ENCODE measurements at places on chromosomes 11 and 22.

DNA sequence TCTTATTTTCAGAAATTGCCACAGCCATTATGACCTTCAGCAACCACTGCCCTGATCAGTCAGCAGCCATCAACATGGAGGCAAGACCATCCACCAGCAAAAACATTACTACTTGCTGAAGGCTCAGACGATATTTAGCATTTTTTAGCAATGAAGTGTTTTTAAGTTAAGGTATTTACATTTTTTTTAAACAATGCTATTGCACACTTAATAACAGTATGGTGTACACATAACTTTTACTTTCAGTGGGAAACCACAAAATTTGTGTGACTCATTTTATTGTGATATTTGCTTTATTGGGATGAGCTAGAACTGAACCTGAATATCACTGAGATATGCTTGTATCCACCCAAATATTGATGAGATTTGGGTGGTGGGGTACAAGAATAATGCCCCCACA lies 110.9 kb downstream of the TSPAN18 start:
- DNase-seq: no peak

GRCh38 chr11:114232400-114233059 lies 63.7 kb upstream of the NNMT start:
- no peak for DNase-seq

DNA sequence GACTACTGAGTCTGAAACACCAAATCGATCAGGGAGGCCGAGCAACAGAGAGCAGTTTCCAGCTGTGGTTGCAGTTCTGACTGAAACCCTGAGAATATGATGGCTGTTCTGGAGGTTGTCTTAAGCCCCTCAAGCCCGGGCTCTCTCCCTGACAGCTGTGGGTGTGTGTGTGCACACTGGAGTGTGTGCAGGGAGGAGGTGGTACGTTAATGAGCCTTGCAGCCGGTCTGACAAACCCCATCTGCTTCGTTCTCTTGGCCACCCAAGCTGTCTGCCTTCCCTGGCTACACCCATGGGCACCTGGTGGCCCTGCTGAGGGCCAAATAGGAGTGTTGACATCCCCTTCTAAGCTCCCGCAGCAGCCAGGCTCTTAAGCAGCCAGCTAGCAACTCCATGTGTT lies 189.8 kb downstream of the KIRREL3 start:
- no peak for DNase-seq

DNA sequence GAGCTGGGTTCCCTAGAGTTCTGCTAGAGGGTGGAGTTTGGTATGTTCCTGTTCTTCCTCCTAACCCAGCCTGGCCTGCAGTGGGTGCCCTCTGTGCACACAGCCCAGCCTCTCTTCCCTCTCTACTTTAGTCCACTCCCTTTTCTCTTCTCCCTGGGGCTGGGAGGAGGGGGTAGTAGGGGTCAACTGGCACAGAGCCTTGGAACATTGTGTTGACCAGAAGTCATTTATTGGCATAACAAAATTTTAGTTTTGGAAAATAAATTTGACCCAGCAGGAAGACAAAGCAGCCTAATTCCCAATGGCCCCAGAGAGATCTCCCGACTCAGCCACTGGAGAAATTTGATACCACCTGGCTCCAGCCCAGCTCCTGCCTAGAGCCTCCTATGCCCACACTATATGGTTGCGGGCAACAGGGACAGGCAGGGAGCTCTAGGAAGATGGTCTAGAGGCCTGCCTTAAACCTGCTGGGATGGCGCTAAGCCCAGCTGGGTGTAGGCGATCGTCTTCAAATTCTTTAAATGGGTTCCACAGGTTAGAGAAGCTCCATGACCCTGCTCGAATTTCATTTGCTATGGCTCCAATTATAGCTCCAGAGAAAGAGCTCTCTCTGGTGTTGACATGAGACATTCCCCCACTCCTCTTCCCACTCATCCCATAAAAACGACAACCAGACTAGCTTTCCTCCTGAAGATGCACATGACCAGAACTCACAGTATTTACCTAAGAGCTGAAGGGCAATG lies 9.9 kb downstream of the PCSK7 start:
- DNase-seq: no peak

DNA sequence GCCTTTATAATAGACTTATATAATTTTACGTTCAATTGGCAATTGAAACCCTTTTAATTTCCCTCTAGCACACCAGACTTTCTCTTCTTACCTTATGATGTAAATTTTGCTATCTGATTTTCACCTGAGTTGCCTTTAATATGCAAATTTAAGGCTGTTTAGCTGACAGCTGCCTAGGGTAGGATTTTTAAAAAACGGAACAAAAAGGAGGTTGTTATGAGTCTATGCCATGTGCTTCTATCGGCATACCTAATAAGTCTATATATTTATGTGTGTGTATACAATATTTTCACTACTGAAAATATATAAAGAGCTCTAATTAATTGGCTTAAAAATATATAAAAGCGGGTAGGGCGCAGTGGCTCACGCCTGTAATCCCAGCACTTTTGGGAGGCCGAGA lies 11.8 kb upstream of the SELENOH start:
- no peak for DNase-seq

GRCh38 chr11:70204466-70204799 lies 1.3 kb downstream of the FADD start:
- peak; percentile 60 for DNase-seq

GRCh38 chr11:95089620-95090542 lies at the start of gene ENDOD1:
Gene ENDOD1, plus strand, starts transcription at chr11:95089846. Its CDS starts 82 bp downstream, at chr11:95089928.
- peak; percentile 89 for DNase-seq

DNA sequence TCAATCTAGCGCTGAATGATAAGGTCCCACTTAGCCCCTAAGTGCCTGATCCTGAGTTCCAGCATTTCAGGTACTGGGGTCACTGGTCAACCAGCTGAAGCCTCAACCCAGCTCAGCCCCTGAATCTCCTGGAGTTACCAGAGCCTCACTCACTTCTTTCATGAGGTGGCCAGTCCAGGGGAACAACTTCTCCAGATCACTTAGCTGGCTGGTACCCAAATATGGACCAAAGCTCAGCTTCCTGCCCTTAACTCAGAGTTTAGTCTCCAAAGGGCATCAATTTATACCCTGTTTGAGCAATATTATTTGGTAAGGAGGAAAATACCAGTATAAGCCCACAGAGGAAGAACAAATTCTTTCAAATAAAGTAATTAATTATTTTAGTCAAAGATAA lies 105.6 kb downstream of the SLC1A2 start:
- DNase-seq: no peak

- no peak for DNase-seq
Measured at GRCh38 chr11:70338594-70338993, 59.7 kb upstream of the CTTN start.

- no peak for DNase-seq
Measured at GRCh38 chr22:43879901-43880540, 11.8 kb downstream of the PNPLA5 start.

GRCh38 chr22:17785185-17786184 lies 11.2 kb upstream of the BID start:
- DNase-seq: peak; percentile 78

DNA sequence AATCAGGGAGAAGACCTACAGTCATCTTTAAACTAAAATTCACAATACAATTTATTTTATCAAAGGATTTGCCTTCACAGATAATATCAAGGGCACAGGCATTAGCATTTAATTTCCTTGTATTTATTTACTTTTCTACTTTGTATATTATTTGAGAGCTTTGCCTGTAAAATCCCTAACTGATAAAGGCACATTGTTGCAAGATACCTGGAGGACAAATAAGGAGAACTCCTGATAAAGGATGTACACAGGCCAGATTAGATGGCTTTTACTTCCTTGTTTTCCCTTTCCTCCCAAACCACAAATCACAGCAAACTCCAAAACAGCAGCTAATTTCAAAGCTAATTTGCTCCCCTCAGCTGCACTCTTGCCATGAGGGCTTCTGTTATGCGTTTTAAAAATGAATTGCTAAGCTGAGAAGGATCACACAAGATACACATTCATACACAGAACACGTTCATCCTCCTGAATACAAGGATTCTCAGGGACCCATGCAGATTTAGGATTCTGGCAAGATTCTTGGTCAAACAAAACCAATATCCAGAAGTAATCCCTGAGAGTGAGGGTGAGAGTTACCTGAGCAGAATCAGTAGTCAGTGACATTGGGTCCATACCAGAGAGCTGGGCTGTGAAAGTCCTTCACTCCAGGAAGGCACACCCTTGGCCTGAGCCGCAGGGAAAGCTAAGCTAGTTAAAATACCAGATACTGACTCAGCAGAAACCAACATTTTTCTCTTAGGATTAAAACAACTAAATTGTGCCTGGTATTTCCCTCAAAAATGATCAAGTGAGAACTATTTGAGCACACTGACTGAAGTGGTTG lies 100.3 kb upstream of the CLPB start:
- no peak for DNase-seq
